ENCODE measurements at places on chromosomes 6 and 20.

GRCh38 chr20:40583636-40584035, 105.4 kb downstream of the MAFB start:
- no peak for DNase-seq

DNA sequence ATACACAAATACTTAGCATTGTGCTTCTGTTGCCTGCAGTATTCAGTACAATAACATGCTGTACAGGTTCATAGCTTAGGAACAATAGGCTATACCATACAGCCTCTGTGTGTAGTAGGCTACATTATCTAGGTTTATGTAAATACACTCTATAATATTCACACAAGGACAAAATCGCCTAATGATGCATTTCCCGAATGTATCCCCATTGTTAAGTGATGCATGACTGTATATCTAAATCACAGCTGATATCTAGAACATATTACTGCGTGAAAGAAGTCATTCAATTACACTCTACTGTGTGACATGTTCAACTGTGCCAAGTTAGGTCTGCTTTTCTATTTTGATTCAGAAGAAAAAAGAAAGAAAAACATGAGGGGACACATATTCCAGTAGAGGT, 633.5 kb downstream of the RFPL4B start:
- no peak for DNase-seq

GRCh38 chr20:8364734-8365078, 232.6 kb downstream of the PLCB1 start:
- no peak for DNase-seq

DNA sequence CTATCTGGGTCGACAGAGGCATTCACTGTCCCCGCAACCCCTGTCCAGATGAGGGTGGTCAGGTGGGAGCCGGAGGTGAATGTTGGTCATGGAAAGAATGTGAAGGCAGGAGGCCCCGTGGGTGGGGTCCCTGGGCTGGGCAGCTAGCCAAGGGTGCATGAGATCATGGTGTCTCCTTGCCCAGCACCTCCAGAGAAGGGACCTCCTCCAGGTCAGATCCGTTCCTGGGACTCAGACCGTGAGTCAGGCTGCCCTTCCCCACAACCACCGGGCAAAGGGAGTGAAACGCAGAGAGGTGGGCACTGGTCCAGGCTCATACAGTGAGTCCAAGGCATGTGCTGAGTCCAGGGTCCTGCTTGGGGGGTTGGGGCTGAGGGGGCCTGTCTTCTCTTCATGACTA, 3.5 kb downstream of the FOXS1 start:
- no peak for DNase-seq

GRCh38 chr6:48184648-48185047, 73.7 kb upstream of the PTCHD4 start:
- DNase-seq, result no peak
